ENCODE measurements at places on chromosomes 2 and 18.

DNA sequence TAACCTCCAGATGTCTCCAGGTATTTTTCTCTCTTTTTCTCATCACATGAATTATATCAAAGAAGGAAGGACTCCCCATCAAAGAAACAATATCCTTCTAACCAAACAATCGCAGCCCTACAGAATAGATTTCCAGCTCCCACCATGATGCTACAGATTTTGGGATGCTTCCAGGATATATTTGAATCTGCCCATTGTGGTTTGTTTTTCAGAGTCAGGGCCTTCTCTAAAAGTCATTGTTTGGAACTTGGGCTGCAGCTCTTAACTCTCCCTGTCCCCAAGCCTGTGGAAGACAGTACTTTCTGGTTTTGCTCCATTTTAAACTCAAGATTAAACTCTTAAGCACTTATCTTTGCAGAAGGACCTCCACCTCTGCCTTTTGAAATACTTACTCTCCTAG, 223.2 kb downstream of the PMAIP1 start:
- DNase-seq, result no peak

- no peak for DNase-seq
Observed at GRCh38 chr2:134479696-134480330, 225.9 kb downstream of the MGAT5 start.

DNA sequence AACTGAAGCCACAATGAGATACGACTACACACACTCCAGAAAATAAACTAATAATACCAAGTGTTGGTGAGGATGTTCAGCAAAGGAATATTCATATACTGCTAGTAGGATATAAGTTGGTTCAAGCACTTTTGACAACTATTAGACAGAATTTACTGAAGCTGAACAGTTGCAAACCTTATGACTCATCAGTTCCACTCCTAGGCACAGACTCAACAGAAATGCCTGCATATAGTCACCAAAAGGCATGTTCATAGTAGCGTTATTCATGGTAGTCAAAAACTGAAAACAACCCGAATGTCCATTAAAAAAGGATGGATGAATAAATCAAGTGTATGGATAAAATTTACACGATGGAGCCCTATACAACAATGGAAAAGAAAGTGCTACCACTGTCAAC, 232.0 kb downstream of the ANAPC1 start:
- DNase-seq, result no peak

DNA sequence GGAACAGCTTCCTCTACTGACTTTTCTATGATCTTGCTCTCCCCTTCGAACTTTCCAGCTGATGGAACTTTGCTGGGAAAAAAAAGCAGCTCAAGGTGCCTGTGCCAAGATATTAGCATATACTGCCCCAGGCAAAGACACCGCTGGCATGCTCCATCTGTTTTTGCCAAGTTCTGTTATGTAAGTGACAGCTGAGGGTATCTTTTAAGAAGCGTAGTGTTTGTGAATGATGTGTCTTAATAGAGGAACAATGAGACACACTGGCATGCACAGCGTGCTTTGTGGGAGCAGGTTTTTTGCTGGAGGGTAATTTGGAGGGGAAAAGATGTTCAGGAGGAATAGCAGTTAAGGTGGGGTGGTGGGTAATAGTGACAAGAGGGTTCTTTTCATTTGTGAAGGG, 47.8 kb downstream of the SLC4A3 start:
- no peak for DNase-seq

- no peak for DNase-seq
Observed at GRCh38 chr2:80054346-80054675, 250.2 kb downstream of the LRRTM1 start.

DNA sequence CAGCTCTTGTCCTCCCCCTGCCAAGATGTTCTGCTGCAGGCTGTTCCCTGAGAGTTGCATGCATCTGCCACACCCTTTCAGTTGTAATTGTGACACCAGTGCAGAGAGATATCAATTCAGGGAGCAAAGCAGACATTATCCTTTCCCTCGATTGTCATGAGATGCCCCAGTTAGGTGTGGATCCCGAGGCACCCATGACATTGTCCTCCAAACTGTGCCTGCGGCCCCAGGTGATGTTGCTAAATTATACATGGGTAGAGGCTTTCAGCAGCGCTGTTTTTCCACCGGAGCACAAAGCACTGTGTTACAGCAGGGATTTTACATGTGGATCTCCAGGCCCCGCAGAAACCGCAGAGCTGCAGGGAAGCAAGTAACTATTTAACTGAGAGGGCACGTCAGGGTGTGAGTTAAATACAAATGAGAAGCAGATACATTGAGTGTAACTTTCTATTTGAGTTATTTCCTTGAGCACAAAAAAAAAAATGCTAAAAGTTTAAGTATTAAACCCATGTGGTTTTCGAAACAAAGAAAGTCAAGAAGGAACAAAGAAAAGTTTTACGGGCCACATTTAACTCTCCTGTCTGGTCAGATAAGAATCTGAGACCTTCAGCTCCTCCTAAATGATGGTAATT, 90.3 kb upstream of the BCL2L11 start:
- no peak for DNase-seq

DNA sequence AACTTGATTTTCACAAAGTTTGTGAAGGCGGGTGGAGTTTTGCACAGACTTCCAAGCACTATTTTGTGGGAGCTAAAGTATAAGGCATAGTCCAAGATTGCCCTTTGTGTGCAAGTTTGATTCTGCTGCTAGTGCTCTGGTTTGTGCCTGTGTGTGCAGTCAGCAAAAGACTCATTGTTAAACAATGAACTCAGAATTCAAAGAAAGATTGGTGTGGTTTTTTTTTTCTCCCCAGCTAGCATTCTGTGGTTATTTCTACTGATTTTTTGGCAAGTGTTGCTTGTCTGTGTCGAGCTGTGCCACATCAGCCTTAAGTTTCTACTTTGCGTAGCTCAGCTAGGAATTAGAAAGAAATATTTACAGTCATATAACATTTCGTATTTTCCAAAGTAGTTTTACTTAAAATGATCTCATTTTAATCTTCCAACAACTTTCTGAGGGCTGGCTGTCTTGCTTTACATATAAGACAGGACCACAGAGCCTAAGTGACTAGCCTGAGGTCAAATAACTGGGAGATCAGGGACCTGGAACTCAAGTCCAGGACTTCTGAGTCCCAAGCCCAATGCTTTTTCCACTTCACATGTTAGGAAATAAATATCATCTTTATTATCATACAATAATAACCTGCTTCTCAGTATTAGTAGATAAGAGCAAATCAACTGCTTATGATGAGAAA, 69.8 kb downstream of the BABAM2 start:
- no peak for DNase-seq

DNA sequence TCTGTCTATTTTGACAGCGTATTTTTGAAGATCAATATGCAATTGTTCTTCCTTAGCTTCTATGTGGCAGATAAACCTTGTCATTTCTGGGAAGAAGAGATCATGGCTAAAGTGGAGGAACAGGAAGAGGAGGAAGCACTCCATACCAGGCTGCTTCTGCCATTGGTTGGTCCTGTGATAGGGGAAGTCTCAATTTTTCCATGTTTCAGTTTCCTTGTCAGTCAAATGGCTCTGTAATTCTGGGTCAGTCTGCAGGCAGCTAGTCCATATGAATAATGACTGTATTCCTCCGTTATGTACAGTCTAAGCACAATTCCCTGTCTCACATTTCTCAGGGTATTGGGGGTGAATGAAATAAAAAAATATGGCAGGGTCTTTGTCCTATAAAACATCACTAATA, 277.6 kb upstream of the CXCR4 start:
- DNase-seq, result no peak

DNA sequence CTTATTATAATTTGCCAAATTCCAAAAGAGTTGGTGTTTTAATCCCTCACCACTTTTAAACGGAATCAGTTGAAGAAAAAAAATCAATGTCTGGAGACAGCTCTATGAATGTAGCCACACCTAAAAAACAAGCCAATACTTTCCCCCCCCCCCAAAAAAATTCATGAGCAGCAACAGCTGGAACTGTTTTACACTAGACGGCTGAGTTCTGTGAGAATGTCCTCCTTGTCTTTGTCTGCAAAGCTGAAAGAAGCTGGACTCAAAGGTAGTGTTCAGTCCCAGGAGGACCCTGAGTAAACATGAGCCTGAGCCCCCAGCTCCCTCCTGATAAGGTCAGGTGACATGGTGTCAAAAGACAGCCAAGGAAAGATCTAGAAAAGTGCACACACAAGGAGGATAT, 68.2 kb downstream of the ZNF521 start:
- DNase-seq, result no peak

DNA sequence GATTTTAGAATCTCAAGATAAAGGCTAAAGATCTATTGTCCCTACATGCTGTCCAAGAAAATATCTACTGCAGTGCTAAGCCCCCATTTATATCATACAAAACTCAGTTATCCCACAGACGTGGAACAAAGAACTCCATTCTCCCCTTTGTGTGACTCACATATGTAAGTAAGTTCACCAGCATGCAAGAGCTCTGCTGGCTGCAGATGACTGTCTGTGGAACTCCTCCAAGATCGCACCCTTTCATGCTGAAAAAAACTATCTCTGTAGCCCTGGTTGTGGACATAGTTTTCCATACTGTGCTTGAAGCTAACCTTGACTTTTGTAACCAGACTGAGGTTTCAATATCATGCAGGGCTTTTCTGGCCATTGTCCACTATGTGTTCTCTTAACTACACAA, 207.1 kb downstream of the ZNF521 start:
- no peak for DNase-seq

DNA sequence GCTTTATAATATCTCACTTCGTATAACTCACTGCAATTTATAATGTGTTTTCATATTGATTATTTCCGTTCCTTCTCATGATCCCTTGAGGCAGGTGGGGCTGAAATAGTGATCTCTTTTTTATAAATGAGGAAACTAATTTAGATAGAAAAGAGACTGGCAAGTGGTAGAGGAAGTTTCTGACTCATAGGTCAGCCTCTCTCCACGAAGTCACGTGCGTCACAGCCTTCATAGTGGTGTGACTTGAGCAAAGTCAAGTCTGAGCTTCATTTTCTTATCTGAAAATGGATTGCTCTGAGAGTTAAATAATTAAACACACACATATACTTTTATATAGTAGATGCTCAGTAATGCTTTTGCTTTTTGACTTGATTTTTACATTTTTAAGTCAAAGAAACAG, 19.9 kb downstream of the ABCG5 start:
- DNase-seq, result no peak

DNA sequence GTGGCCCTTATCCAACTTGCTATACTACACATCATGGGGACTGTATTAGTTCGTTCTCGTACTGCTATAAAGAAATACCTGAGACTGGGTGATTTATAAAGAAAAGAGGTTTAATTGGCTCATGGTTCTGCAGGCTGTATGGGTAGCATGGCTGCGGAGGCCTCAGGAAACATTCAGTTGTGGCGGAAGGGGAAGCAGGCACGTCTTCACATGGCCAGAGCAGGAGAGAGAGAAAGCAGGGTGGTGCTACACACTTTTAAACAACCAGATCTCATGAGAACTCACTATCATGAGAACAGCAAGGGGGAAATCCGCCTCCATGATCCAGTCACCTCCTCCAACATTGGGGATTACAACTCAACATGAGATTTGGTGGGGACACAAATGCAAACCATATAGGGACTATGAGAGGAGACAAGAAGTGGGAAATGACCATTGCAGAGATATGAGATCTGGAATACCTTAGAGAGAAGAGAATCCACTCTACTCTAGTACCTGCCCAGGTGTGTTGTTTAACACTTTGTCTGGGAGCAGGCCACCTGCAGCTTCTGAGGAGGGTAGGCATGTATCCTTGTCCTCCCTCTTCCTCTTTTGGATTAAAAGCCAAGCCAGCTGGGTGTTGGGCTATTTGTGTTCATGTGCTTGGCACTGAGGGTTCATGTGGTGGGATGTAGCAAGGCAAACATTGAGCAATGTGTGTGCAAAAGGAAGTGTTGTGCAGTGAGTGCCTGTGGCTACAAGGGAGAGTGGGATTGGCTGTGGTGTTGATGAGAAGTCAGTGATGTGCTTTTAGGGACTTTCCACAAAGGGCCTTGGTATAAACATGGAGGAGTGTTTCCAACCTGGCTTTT, 22.8 kb downstream of the TTLL4 start:
- no peak for DNase-seq

GRCh38 chr2:12211326-12212175, 465.1 kb downstream of the LPIN1 start:
- DNase-seq, result no peak

DNA sequence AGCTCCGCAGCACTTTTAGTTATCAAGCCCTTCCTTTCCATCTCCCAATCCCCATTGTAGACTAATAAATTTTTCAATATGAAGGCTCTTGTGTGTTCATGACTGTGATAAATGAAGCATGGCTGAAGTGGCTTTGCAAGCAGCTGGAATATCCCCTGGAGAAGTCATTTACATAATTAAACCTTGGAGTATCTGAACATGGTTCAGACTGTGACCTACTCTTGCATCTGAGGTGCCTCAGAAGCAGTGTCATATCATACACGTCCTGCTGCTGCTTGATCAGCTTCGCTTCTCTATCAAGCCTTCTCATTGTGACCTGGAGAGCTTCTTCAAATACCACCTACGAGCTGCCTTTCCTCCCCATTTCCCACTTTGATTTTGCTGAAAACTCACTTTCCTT, 48.4 kb upstream of the ZNF397 start:
- DNase-seq, result no peak
